GM12891 (cell line): ENCODE measurements at places on chromosomes 11 and 22.
A peak's percentile ranks its signal among the peaks of the same experiment; 100 is the strongest.

DNA sequence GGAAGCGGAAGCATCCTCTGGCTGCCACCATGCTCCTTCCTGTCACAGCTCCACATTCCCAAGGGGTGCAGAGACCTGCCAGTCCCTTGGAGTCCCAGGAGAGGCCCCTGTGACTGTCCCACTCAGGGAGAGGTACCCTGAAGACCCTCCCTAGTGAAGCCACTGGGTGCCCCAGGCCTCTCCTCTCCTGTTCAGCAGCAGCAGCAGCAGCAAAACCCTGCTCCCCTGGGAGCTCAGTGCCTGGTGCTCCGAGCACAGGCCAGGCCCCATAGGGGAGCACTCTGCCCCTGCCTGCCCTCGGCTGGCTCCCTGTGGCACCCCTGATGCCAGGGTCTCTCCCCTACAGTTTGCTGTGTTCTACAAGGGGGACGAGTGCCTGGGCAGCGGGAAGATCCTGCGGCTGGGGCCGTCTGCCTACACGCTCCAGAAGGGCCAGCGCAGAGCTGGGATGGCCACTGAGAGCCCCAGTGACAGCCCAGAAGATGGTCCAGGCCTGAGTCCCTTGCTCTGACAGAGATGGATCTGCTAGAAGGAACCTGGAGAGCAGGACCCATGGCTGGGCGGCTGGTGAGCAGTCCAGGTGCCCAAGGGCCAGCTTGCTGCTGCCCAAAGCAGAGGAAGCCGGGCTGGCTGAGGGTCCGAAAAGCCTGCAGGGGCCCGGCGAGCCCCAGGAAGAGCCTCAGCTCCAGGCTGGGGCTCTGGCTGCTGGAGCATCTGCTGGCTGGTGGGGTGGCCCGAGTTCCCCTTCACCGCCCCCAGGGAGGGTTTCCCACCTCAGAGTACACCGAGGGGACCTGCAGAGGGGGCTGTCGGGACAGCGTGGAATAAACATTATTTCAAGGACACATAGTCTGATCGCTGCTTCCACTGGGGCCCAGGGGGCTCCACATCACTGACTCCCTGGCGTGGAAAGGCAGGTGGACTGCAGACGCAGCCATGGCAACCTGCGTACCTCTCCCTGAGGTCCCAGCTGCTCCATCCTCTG, 21.3 kb downstream of the TRMU start:
- no peak for DNase-seq

DNA sequence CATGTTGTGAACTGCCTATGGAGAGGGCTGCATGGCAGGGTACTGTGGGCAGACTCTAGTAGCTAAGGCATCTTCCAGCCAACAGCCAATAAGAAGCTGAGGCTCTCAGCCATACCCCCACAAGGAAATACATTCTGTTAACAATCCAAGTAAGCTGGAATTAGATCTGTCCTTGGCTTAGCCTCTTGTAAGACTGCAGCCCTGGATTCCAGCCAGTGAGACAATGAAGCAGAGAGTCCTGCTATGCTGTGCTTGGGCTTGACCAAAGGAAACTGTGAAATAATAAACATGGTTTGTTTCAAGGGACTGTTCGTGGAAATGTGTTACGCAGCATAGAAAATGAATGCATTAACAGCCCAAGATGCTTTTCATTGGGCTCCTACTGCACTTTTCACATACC, 1097.4 kb upstream of the CCDC90B start:
- no peak for DNase-seq

DNA sequence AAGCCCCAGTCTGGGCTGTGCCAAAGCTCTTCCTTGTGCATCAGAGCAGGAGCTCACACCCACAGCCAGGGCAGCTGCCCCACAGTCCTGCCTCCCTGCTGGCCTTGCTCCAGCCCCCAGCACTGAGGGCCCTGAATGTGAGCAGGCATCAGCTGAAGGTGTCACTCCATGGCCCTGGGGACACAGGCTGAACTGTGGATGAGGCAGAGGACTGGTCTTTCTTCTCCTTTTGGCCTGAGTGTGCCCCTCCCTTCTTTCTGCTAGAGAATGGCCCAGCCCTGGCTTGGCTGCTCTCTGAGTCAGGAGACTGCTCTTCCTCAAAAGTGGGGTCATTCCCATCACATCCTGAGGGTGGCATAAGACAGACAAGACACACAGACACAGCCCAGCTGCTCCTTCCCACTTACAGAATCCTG, 16.2 kb downstream of the OTOG start:
- no peak for DNase-seq

- DNase-seq, result no peak
Measured at GRCh38 chr11:43825217-43825816, 55.3 kb upstream of the ALKBH3 start.

GRCh38 chr11:99739464-99740089, 718.8 kb downstream of the CNTN5 start:
- peak; percentile 1 for DNase-seq

DNA sequence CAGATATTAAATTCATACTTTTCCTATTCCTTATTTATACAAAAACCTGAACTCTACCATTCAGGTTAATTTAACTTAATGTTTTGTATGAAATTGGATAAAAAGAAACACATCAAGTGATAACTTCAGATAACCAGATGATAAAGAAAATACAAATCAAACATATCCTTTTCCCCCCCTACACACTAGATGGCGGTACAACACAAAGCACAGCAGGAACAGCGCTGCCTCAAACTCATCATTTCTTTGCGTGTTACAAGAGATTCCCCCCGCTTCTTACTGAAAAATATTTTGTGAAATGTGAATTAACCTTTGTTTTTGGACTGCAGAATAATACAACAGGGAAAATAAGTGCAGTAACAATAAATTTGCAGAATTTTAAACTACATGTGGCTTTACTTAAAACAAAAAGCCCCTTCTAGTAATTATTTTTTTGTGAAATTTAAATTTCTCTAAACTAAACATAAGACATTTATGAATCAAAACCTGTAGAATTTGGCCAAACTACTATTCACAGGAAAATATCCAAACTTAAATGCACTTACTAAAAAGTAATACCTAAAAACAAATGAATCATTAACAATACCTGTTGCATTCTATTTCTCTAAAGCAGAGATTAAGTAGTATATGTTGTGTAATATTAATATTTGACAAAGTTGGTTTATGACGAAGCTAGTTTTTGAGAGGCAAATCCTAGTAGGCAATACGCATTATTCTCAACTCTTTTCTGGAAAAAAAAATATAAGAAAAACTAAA, 74.4 kb downstream of the ARHGAP32 start:
- DNase-seq, result peak; percentile 0

- no peak for DNase-seq
Measured at GRCh38 chr11:34540870-34541269, 27.3 kb upstream of the ELF5 start.

- DNase-seq, result no peak
Measured at GRCh38 chr11:117817368-117818040, 7.0 kb downstream of the FXYD2 start.

DNA sequence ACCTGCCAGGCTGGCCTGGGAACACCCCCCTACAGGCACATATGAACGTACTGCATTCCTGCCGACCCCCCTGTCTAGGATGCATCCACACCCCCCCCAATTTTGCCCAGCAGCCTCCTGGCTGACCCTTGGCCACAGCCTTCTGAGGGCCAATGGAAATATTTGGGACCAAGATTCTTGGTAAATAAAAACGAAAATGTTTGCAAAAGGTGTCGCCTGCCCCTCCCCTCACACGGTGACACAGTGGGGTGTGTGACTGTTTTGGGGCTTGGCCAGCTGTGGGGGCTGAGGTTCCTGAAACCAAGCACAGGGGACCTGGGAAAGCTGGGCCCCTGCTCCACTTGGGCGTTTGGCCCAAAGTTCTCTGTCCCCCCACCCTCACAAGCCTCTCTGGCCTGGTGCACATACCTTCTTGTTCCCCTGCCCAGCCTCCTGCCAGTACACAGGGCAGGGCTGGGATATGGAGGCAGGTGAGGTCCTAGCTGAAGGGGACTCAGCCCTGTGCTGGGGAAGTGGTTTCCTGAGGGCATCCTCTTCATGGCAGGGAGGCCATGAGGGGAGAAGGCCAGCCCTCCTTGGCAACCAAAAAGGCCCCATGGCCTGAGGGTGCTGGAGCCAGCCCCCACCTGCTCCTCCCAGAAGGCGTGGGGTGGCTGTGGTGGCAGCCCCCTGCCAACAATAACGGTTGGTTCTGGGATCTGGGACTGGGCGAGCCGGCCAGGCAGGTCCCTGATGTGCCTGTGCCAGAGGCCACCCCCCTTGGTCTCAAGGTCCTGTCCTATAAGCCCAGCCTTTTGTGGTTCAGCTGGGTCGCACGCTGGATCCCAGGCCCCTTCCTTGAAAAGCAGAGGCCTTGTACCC, 2.1 kb upstream of the CRACR2B start:
- no peak for DNase-seq

GRCh38 chr11:118259138-118259537, 5.0 kb downstream of the MPZL2 start:
- no peak for DNase-seq

DNA sequence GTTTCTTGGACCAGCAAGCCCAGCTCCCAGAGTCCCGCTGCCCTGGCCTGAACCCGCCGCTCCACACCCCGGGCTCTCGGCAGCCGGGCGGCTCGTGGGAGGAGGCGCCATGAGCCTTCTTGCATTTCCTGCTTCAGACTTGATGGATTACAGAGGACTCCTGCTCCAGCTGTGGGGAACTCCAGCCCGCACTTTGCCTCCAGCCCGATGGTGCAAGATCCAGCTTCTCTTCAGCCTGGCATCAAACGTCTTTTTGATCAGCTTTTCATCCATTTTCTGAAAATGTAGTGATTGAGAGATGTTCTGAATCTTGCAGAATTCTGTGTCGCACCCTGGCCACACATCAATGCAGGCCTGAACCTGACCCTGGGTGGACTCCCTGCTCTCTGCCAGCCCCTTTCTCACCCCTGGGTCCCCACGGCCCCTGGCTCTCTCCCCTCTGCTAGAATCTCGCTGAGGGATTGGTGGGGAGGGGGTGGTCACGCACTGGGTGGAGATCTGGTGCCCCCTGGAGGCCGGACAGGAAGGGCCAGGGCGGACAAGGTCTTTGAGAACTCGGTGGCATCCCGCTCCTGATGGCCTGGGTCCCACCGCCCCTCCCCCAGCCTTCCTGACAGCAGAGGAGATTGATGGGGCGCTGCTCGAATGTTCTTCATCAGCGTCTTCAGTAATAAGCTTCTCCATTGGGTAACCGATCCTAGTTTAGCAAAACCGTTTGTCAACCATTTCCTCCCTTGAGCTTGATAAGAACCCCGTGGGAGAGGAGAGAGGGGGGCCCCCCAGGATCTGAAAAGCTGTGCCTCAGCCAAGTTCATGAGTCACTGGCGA, 12.1 kb upstream of the NFAM1 start:
- DNase-seq, result peak; percentile 62

DNA sequence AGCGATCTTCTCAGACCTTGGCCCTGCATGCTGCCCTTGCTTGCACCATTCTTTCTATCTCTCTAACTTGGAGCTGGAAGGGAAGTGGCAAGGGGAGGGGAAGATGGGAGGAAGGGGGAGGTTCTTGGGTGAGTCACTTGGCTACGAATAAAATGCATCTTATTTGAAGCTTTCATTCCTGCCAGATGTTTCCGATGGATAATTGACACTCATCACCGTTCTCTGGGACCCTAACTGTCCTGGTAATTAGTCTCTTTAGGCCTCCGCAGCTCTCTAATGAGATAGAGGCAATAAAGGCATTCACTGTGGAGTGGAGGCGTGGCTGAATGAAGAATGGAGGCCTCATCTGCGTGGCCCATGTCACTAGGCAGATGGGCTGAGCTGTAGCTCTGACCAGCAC, 960.1 kb downstream of the NTM start:
- DNase-seq, result no peak

- no peak for DNase-seq
Measured at GRCh38 chr11:78265326-78265725, 76.6 kb downstream of the USP35 start.

- DNase-seq, result no peak
Measured at GRCh38 chr11:2928605-2929530, at the start of gene PHLDA2. Gene PHLDA2 (minus strand): TSS chr11:2929420. CDS start chr11:2929364, 56 bp downstream.

DNA sequence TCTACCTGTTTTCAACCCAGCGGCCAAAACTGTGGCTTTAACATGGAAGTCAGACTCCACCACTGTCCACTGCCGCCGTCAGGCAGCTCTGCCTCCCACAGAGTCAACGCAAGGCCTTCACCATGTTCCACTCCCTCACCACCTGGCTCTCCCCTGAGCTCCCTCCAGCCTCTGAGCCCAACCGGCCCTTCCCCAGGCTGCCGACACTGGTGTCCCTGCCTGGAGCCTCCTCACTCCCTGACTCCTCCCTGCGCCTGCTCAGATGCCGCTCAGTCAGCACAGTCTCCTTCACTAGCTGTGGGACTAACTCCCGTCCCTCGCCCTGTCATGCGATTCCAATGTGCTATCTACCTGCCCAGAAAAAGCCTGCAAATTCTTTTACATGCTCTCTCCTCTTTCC, 16.3 kb downstream of the SULT4A1 start:
- no peak for DNase-seq

- no peak for DNase-seq
Measured at GRCh38 chr11:112997857-112998466, 36.7 kb downstream of the NCAM1 start.

DNA sequence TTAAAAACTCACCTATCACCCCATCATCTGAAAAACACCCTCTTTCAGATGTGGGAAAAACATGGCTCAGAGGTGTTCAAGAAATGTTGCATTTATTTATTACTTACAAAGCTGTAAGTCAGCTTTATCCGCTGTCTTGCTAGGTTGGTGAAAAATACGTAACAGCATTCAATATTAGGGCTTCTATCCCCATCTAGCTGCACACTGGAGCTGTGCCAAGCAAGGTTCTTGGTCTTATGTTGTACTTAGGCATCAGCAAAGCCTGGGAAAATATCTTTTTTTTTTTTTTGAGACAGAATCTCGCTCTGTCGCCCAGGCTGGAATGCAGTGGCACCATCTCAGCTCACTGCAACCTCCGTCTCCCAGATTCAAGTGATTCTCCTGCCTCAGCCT, 7.5 kb downstream of the SERPING1 start:
- no peak for DNase-seq

- DNase-seq, result no peak
Measured at GRCh38 chr11:11394241-11394640, 41.2 kb upstream of the CSNK2A3 start.

DNA sequence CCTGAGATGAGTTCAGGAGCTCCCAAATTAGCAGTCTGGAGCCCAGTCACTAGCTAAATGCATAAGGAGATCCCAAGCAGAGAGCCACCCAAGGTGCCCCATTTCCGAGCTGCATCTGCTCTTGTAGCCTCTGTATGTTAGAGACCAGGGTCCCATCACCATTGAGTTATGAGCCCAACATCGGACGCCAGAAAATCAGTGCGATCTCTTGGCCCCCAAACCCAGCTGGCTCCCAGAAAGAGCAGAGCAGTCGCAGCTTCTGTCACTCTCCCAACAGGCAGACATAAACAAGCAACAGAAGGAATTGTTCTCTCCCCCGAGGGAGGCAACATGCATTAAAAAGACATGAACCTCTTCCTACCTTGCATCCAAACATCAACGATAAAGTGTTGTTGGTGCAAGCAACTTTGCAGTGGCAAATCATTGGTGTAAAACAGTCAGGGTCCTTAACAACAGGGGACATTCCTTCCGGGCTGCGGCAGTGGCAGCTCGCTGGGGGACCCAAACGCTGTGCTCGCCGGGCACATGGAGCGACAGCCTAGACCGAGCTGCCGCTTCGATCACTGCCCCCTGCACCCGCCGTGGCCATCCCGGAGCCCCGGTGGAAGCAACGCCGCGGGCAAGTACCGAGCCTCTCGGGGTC, 907.1 kb downstream of the DLG2 start:
- DNase-seq, result no peak
